ENCODE measurements at places on chromosomes 2 and 18. TPM values are rescaled to one million over a fixed set of nuclear protein-coding genes. Genes with fewer than 3 reads are reported as not detected.

NYAP2 gene
- under 0.01 TPM for total RNA-seq

SLC4A3 gene
- total RNA-seq: 6.9 TPM

CCDC68 gene
- total RNA-seq: 2.4 TPM

ASB18 gene
- not detected for total RNA-seq

PAX8 gene
- total RNA-seq: 1.1 TPM

GPR39 gene
- total RNA-seq: 2.7 TPM

DPP10 gene
- not detected for total RNA-seq

NDUFAF7 gene
- total RNA-seq: 18.8 TPM

MOB1A gene
- 98.9 TPM for total RNA-seq

CKAP2L gene
- 0.07 TPM for total RNA-seq

RGPD8 gene
- total RNA-seq: 10.3 TPM

CD207 gene
- total RNA-seq: not detected

OSBPL6 gene
- total RNA-seq: 13.7 TPM

SULT1C4 gene
- not detected for total RNA-seq

FSIP2 gene
- total RNA-seq: 1.00 TPM

GPR17 gene
- total RNA-seq: not detected

MC5R gene
- total RNA-seq: not detected

LCT gene
- total RNA-seq: not detected

DNER gene
- total RNA-seq: 1.0 TPM

SH3RF3 gene
- under 0.01 TPM for total RNA-seq

LOXHD1 gene
- not detected for total RNA-seq

ASXL3 gene
- total RNA-seq: 0.14 TPM

L3MBTL4 gene
- total RNA-seq: 8.0 TPM

SMAD4 gene
- 106 TPM for total RNA-seq

CHAC2 gene
- total RNA-seq: 11.3 TPM
